ENCODE measurements at places on chromosomes 11 and 22. TPM values are rescaled to one million over a fixed set of nuclear protein-coding genes. Genes with fewer than 3 reads are reported as not detected.

RFPL2 gene
- total RNA-seq: not detected

ATG16L2 gene
- 2.7 TPM for total RNA-seq

GRIK4 gene
- 0.12 TPM for total RNA-seq

OR56A4 gene
- not detected for total RNA-seq

OR56A1 gene
- total RNA-seq: not detected

UBQLNL gene
- 0.08 TPM for total RNA-seq

CDPF1 gene
- total RNA-seq: 8.8 TPM

MN1 gene
- total RNA-seq: 0.47 TPM

MLC1 gene
- total RNA-seq: under 0.01 TPM

MOV10L1 gene
- 0.23 TPM for total RNA-seq

KDM4E gene
- total RNA-seq: not detected

APOBEC3H gene
- total RNA-seq: 0.70 TPM

PARVA gene
- total RNA-seq: 24.9 TPM

CCDC188 gene
- total RNA-seq: not detected

JHY gene
- 0.98 TPM for total RNA-seq

SLC22A12 gene
- not detected for total RNA-seq

OR51B5 gene
- not detected for total RNA-seq

PYGM gene
- 0.68 TPM for total RNA-seq

LARGE2 gene
- total RNA-seq: not detected

ARRB1 gene
- total RNA-seq: 7.4 TPM

NPAS4 gene
- total RNA-seq: not detected

RAPSN gene
- total RNA-seq: 0.12 TPM

CAVIN3 gene
- total RNA-seq: 199 TPM

CTR9 gene
- 12.9 TPM for total RNA-seq

MMP8 gene
- not detected for total RNA-seq

GAB2 gene
- total RNA-seq: 20.9 TPM

FGF3 gene
- total RNA-seq: not detected

FOSL1 gene
- total RNA-seq: 5.3 TPM

CHRM4 gene
- 0.08 TPM for total RNA-seq

SAMM50 gene
- 34.6 TPM for total RNA-seq

RTN4RL2 gene
- total RNA-seq: 0.12 TPM

SLC5A12 gene
- total RNA-seq: not detected

KRTAP5-7 gene
- total RNA-seq: not detected

CHST1 gene
- total RNA-seq: 0.15 TPM

TSGA10IP gene
- not detected for total RNA-seq

MUC6 gene
- total RNA-seq: not detected

OR5M8 gene
- not detected for total RNA-seq

MOGAT2 gene
- not detected for total RNA-seq

KRTAP5-1 gene
- not detected for total RNA-seq

SLC7A4 gene
- 0.23 TPM for total RNA-seq

GGT1 gene
- total RNA-seq: 2.3 TPM

CPT1A gene
- total RNA-seq: 33.8 TPM

APOBEC3A gene
- total RNA-seq: not detected

GUCY1A2 gene
- 0.75 TPM for total RNA-seq

SESN3 gene
- total RNA-seq: 22.6 TPM

CHADL gene
- 0.12 TPM for total RNA-seq

MS4A4E gene
- not detected for total RNA-seq

PPP1CA gene
- total RNA-seq: 81.6 TPM

FXYD6 gene
- not detected for total RNA-seq

TSPAN32 gene
- total RNA-seq: 0.12 TPM

CRYBB3 gene
- not detected for total RNA-seq

ANO9 gene
- total RNA-seq: not detected

TPBGL gene
- total RNA-seq: not detected
